ENCODE measurements at places on chromosomes 1 and 21. TPM values are rescaled to one million over a fixed set of nuclear protein-coding genes. Genes with fewer than 3 reads are reported as not detected.

DNA sequence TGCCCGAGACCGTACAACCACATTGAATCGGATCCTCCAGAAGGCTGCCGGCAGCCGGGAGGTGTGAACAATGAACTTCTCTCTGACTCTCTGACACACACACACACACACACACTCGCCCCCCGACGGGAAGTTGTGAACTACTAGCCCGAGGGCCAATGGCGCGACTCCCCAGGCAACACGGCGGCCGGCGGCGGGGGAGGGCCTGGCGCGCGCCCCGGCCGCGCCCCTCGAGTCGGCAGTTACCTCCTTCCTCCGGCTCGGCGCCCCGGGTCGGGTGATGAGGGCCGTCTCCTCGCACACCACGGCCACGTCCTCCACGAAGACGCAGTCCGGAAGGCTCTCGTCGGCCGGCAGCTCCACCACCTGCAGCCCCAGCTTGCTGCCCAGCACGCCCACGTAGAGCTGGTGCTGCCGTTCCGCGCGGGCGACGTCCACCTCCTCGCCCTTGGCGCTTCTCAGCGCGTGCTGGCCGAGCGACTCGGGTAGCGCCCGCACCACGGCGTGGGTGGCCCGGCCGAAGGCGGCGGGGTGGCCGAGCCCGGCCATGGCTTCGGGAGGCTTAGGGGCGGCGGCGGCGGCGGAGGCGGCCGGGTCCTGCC is 361 bp downstream of the DDAH1 start:
- DNase-seq: no peak

- no peak for DNase-seq
Observed at GRCh38 chr1:31043631-31044030, 21.9 kb downstream of the PUM1 start.

- peak; percentile 42 for DNase-seq
Observed at GRCh38 chr1:232486454-232487207, 143.3 kb downstream of the SIPA1L2 start.

- peak; percentile 40 for DNase-seq
Observed at GRCh38 chr1:90391126-90391525, 326.0 kb downstream of the BARHL2 start.

- no peak for DNase-seq
Observed at GRCh38 chr1:196609370-196609737, 1.1 kb upstream of the KCNT2 start.

GRCh38 chr1:32216566-32216965 is 5.6 kb downstream of the TMEM234 start:
- no peak for DNase-seq

DNA sequence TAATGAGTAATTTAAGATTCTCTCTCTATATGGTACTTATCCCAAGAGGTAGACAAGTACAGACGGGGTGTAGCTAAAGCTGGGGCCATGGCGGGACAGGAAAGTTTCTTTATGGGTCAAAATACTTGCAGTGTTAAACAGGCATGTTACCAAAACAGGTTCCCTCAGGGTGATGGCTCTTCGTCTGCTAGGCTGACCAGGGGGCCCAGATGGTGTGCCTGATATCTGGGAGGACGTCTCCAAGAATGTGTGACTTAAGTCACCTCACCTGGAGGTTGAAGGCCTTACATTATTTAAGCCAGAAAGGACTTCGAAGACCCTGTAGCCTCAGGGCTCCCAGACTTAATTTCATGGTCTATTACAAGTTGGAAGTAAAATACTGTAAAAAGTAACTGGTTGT is 52.7 kb upstream of the FMOD start:
- DNase-seq: no peak

The BNIPL gene
- 0.40 TPM for polyA plus RNA-seq

The RPE65 gene
- not detected for polyA plus RNA-seq

The TCEA3 gene
- 1.2 TPM for polyA plus RNA-seq
